ENCODE measurements at places on chromosomes 7 and 10.

DNA sequence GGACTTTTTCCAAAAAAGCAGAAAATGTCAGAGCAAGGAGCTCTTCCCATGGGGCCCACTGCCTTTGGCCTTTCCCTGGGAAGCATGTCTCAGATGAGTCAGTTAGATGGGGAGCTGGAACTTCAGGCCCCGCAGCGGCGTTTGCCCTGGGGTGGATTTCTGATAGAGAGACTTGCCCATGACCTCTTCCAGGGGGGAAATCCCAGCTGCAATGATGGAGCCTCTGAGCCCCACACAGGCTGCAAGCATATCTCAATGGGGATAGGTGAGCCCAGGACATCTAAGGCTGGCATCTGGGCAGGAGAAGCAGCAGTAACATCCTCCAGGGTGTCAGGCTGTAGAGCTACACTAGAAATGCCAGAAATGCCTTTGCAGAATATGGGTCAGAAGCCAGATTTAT lies 269.2 kb upstream of the TCERG1L start:
- DNase-seq = no peak

DNA sequence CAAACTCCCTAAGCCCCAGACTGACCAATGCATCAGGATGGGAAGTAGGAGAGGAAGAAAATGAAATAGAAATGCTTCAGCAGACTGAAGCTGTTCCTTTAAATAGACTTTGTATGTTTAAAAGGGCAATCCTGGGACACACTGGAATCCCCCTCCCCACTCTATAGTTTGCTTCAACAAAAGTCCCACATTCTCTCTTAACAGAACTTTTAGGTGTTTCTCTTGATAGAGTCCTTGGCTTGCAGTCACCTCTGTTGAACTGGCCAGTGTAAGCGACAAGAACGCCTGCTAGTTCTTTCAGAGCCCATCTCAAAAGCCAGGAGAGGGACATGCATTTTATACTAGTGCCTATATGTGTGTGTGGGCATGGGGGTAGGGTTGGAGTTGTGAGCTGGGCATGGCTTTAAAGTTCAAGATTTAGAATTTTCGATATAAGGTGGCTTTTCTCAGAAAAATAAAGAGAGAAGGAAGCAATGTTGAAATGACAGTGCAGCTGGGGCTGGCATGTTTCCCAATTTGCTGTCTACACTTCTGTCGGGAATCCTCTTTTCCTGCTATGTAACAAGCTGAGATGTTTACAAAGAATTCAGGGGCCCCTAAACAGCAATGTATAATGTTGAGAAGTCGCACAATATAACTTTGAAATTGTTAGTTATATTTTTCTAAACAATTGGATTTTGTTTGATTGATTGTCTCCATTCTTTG lies 2.1 kb downstream of the TBX20 start:
- DNase-seq = no peak

GRCh38 chr10:125201108-125201524 lies 40.8 kb upstream of the CTBP2 start:
- DNase-seq = no peak

DNA sequence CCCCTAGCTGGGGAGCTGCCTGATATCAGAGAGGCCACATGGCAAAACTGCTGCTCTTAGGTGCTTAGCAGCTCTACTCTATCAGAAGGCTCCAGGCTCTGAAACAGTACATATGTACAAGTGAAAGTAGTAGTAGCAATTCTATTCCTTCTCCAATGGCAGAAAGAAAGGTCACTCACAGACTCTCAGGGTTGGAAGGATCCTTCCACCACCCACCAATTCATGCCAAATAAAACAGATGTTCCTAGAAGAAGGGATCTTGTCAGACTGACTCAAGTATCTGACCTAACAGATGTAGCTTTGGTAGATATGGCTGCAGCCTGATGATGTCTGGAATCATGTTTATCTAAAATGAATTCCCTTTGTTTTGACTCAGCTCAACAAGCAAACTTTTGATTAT lies 8.0 kb upstream of the ALDH18A1 start:
- no peak for DNase-seq

DNA sequence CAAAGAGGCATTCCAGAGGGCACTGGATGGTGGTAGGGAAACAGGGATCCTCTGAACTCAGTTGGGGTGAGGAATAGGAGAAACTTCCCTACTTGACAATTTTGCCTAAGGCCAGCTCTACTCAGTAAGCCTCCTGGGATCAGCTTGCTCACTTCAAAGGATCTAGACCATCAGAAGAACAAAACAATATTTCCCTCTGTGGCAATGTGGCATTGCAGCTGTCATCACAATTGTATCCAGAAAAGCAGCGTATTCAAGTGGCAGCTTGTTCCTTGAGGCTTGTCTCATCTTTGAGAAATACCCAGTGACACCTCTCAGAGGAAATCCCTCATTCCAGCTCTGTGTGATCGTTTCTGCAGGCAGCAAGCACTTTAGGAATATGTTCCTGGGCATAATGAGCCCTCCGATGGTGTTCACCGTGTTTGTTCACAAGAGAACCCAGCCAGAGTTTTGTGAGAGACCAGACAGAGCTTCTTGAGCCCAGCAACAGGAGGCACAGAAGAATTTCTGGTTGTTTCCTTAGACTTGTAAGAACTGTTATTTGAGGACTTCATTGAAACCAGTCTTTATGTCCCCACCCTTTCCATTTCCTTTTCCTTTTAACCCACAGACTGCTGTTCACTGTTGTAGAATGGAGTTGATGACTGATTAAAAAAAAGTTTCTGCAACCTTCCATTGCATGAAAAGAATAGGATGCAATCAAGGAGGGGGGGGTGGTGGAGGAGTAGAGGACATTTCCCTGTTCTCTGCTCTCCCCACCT lies 747.3 kb downstream of the LRMDA start:
- no peak for DNase-seq

GRCh38 chr7:130906575-130906974 lies 172.6 kb upstream of the KLF14 start:
- peak; percentile 16 for DNase-seq

DNA sequence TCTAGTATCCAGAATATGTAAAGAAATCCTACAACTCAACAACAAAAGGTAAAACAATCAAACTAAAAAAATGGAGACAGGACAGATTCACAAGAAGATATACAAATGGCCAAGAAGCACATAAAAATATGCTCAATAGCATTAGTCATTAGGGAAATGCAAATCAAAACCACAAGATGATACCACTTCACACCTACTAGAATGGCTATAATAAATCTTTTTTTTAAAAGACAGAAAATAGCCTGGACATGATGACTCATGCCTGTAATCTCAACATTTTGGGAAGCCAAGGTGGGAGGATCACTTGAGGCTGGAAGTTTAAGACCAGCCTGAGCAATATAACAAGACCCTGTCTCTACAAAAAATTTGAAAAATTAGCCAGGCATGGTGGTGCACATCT lies 27.9 kb upstream of the CHCHD3 start:
- no peak for DNase-seq

GRCh38 chr10:126846469-126846868 lies 58.8 kb upstream of the DOCK1 start:
- DNase-seq = no peak

DNA sequence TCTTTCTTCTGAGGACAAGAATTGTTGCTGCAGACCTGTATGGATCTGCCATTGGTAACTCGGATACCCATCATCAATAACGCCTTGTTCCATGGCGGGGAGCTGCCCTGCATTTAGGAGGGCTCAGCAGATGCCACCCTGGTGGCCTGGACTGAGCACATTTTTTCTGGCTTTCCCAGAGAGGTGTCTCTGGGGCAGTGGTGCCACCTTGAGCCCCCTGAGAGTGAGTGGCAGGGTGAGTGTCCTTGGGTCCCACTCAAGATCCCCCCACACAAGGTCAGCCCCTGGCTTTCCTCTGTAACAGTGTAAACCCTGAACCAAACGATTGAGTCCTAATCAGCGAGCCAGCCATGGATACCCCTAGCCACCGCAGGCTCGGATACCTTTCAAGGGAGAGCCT lies 258.6 kb downstream of the GLRX3 start:
- DNase-seq = no peak

DNA sequence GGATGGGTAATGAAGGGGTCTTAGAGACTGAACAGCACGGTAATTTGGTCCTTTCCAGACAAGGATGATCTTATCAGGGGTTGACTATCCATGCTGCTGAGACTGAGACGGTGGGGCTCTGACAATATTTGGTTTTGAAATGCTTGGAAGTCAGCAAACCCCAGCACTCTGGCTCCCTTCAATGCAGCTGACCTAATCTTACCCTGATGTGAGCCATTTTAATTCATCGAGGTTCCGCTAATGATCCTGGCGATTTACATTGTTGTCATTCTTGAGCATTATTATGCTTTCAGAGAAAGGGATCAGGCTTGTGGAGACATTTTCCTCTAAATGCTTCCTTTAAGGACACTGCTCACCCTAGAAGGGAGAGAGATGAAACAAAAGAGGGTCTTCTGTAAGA lies 114.6 kb upstream of the BMPER start:
- DNase-seq = no peak

- no peak for DNase-seq
Observed at GRCh38 chr10:102648889-102649796, 4.9 kb downstream of the TRIM8 start.

- no peak for DNase-seq
Observed at GRCh38 chr7:90689260-90689659, 93.1 kb downstream of the CDK14 start.

- no peak for DNase-seq
Observed at GRCh38 chr7:78081344-78081743, 282.8 kb downstream of the PHTF2 start.

GRCh38 chr10:58963723-58964124 lies 212.7 kb upstream of the PHYHIPL start:
- DNase-seq = no peak

DNA sequence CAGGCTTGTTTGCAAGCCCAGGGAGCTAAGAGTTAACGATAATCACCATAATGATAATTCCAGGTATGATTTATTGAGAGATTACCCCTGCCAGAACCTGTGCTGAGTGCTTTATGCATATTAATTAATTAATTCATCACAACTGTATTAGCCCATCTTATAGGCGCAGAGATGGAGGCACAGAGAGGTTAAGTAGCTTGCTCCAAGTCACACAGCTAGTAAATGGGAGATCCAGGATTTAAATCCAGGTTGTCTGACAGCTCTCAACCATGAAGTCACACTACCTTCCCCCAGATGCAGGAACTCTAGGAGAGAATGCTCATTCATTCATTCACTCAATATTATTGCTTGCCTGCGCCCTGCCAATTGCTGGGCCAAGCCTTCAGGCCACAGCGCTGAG lies 84.5 kb downstream of the FAM241B start:
- DNase-seq = no peak

DNA sequence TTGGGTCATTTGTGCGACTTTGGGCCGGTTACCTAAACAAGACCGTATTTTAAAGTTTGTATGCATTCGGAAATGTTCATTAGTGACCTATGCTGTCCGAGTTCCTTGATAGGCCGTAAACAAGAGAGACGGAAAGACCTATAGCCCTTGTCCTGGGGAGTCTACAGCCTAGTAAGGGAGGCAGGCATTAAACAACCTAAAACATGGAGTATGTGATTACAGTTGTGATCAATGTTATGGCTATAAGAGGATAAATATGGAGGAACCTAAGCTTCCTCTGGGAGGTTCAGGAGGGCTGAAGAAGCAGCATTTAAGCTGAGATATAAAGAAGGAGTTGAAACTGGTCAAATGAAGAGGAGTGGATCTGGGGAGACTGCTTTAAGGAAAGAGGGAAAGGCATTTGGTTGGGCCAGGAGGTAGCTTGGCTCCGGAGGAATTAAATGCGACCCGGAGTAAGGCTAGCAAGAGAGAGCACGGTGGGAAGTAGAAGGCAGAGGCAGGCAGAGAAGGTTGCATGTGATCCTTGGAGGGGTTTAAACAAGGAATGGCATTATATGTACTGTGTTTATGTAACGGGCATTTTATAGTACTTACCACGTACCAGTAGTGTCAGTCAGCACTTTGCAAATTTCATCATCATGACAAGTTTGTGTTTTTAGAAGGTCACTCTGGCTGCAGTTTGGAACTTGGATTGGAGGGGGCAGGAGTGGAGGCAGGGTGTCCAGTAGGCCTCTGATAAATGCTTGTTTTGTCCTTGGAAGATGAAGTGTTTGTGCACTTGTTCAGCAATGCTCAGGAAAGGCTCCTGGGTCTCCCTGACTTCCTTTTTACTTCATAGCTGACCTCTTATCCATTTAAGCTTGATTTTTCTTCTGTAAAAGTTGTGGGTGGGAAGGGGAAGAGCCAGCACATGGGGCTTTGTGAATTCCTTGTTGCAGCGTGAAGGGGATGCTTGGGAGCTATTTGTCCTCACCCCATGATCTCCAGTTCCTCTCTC lies 1.0 kb upstream of the AVPI1 start:
- no peak for DNase-seq

- DNase-seq = no peak
Observed at GRCh38 chr7:132650498-132650897, 74.2 kb upstream of the PLXNA4 start.

DNA sequence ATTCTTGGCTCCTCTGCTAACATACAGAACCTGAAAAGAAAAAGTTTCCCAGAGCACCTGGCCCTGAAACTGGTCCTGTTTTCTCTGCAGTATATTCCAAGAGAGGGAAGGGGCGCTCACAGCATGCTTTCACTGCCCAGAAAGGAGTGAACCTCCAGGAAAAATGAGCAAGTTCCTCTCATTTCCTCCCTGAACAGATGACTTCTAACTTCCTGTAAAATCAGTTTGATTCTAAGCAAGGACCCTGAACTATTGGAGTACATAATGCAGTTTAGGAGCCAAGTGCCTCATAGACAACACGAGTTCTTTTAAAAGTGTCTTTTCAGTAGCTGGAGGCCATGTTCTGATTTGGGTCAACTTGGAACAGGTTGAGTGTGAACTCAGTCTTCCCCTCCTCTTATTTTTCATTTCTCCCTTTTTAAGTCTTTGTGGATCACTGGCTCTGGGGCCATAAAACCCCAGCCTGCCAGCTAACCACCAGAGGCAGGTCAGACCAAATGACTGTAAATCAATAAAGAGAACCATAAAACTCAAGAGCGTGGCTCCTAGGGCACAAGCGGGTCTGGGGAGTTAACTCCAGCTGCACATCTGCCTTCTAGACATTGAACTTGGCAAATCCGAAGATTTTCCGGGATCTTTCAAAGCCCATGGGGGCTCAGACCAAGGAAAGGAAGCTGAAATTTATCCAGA lies 5.9 kb upstream of the LRRC18 start:
- DNase-seq = no peak

DNA sequence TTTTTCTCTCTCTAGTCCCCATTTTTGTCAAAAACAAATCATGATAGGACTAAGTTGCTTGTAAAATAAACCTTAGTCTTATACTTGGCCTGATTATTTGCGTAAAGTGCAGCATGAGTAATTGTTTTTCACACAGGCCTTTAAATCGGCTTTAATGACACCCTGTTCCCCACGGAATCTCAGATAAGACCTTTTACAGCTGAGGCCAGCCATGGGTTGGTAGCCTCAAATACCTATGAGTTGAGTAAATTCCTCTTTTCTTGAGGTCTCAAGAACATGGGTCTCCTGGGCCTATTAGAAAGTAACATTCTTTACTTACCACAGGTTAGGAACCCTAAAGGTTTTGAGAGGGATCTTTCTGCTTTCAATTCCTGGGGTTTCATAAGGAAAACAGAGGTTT lies 761.0 kb upstream of the PHF14 start:
- DNase-seq = no peak

DNA sequence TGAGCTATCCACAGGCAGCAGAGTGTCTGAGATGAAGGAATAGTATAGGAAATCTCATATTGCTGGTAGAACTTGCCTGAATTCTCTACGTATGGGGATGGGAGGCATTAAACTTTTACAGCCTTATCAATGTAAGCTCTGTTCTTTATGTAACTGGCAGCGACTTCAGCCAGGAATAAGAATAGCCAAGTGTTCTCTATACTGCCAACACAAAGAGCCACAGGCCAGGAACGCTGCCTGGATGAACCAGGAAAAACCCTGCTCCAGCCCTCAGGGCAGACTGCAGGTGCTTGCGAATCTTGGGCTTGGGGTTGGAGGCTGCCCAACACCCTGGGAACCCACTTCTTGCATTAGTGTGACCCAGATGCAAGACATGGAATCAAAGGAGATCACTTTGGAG lies 6.1 kb upstream of the OLAH start:
- no peak for DNase-seq
